ENCODE measurements at places on chromosomes 2 and 18. TPM values are rescaled to one million over a fixed set of nuclear protein-coding genes. Genes with fewer than 3 reads are reported as not detected.

The ZDBF2 gene
- 0.23 TPM for polyA plus RNA-seq

The PROC gene
- polyA plus RNA-seq: 7.8 TPM

The ASIC4 gene
- polyA plus RNA-seq: not detected

The ATP6V1B1 gene
- 0.16 TPM for polyA plus RNA-seq
